Cerebellar nuclear complex (tissue), 1 donor: ENCODE measurements at places on chromosomes 2 and 18.

DNA sequence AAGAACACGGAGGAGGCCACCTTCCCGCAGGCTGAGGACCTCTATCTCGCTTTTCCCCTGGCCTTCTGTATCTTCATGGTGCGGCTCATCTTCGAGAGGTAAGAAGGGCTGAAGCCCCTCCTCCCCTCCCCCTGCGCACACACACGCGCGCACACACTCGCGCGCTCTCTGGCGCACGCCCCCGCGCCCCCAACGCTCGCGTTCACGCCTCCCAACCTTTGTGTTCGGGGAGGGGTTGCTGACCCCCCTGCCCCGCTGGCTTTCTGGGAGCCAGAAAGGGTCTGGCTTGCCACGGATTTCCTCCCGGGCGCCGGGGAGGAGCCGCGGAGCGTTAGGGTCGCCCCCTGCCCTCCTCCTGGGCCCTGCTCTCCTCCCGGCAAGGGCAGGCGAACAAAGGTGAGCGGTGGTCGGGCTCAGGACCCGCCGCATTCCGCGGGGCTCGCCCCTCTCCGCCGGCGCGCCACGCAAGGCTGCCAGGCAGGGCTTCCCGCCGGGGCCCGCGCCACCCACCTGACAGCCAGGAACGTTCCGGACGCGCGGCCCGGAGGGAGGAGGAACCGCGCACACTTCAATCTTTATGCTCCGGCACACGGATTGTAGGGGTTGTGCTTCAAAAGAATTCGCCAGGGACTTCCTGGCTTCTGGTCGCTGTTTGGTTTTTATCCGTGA, 583 bp downstream of the CERS6 start:
- DNase-seq = no peak

DNA sequence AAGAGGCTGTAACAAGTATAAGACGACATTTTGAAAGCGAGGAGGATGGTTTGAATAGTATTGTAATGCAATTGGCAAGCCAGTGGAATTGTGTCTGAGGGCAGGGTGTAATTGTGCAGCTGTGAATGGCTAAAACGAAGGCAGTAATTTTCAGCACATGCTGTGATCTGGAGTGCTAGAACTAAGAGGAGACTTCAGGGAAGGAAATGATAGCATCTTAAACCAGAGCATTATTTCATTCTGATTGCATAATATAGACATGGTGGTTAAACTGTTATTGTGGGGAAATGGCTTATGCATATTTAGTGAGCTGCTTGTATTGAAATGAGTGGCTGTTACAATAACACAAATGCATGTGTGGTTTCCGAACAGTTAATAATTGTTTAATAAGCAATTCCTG, 36.3 kb downstream of the THSD7B start:
- DNase-seq = no peak

GRCh38 chr18:58947136-58947732, 82.6 kb downstream of the ZNF532 start:
- DNase-seq = no peak

DNA sequence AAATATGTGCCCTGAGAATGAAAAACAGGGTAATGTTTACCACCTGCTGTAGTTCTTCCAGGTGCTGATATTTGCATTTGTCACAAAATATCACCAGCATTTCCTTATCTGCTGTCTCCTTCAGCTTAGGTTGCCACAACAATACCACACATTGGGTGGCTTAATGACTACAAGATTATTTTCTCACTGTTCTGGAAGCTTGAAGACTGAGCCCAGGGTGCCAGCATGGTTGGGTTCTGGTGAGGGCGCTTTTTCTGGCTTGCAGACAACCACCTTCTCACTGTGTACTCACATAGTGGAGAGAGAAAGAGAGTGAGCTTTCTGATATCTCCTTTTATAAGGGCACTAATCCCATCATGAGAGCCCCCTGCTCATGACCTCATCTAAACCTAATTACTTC, 407.5 kb upstream of the RGPD4 start:
- no peak for DNase-seq

GRCh38 chr2:201515573-201516246, 64.2 kb downstream of the STRADB start:
- no peak for DNase-seq

DNA sequence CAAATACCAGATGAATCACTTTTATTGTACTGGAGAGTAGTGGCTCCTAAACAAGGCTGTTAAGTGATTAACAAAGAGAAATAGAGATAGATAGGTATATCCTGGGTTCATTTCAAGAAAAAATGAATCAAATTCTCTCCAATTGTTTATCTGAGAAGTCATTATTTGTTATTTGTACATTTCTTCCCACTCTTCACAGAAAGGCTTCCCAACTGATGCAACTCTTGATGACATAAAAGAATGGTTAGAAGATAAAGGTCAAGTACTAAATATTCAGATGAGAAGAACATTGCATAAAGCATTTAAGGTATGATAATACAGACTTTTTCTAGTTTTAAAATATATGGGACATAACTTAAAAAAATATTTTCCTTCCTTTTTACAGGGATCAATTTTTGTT, 7.9 kb downstream of the SSB start:
- no peak for DNase-seq

- DNase-seq = no peak
Observed at GRCh38 chr2:179605341-179605740, 256.1 kb downstream of the ZNF385B start.

GRCh38 chr18:33817096-33817495, 239.1 kb downstream of the ASXL3 start:
- DNase-seq = no peak

DNA sequence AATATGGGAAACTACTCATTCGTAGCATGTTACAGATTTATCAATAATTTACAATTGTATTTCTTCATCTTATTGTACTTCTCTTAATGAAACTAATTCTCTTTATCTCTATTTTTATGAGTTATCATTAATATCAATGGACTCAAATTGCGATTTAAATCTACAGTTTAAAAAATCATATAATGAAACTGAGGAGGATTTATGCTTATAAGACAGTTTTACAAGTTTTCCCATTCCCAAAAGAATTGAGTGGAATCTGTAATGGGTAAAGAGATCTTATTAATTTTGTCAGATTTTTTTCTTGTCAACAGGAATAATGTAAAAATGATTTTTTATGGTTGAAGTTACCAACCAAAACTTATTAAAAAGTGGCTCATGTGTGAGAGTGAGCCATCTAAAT, 468.0 kb downstream of the METTL4 start:
- DNase-seq = no peak

GRCh38 chr2:38076710-38077430, 919 bp upstream of the CYP1B1 start:
- DNase-seq = no peak

- no peak for DNase-seq
Observed at GRCh38 chr2:67625690-67626475, 228.8 kb downstream of the ETAA1 start.

DNA sequence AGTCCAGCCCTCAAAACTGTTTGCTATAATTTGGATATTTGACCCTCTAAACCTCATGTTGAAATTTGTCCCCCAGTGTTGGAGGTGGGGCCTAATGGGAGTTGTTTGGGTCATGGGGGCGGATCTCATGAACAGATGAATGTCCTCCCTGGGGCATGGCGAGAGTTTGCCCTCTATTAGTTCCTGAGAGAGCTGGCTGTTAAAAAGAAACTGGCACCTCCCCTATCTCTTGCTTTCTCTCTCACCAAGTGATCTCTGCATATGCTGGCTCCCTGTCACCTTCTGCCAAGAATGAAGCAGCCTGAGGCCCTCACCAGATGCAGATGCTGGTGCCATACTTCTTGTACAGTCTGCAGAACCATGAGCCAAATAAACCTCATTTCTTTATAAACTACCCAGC, 12.0 kb downstream of the LNPK start:
- DNase-seq = no peak

DNA sequence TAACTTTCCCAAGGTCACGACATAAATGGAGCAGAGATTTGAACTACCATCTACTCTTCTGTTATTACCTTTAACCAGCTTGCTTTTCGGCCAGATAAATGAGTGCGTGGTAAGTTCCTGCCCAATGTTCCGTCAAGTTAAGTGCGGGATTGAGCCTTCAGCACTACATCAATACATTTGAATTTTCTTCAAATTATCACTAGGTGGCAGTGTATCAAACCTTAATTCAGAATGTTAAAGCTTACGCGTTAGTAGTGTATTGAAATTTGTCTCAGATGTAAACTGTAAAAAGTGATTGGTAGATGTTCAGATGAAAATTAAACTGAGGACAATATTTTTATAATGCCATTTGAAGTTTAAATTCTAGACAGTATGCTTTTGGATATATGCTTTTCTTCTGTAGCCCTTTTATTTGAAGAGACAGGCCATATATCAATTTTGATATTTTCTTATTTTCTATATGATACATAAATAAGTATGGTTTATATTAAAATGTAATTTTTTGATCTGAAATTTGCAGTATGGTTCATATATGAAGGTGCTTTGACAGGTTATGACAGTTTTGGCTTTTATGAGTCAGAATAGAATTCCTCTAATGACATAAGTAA, 681.3 kb downstream of the ADCYAP1 start:
- no peak for DNase-seq

- DNase-seq = no peak
Observed at GRCh38 chr2:11930211-11930761, 183.9 kb downstream of the LPIN1 start.

GRCh38 chr2:216413882-216414281, 1.6 kb downstream of the SMARCAL1 start:
- no peak for DNase-seq

- DNase-seq = no peak
Observed at GRCh38 chr18:79522451-79523205, 126.9 kb downstream of the NFATC1 start.

DNA sequence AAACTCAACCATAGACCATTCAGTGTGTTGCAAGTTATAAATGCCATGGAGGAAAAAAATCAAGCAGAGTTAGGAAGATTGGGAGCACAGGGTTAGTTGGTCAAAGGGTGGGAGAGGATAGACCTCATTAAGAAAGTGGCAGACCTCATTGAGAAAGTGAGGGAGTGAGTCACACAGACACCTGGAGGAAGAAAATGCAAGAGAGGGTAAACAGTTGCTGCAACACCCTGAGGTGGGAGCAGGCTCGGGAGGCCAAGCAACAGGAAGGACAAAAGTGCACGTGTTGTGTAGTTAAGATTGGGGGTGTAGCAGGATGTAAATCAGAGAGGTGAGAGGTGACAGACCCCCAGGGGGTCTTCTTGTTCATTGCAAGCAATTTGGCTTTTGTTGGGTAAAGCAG, 6.4 kb downstream of the IL1RL1 start:
- DNase-seq = no peak

DNA sequence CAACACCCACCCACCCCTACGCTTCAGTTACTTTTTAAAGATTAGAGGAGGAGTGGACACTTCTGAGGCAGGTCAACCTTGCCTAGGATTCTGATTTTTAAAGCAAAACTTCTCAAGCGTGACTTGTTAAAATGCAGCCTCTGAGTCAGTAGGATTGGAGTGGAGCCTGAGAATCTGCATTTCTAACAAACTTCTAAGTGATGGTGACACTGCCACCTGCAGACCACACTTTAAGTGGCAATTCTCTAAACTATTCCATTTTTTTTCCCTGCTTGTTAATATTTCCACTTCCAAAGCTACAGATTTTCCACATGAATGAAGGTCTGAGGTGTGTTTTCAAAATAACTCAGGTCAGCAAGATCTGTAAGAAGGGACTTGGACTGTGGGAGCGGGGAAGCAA, 171.1 kb upstream of the CCDC150 start:
- DNase-seq = no peak

DNA sequence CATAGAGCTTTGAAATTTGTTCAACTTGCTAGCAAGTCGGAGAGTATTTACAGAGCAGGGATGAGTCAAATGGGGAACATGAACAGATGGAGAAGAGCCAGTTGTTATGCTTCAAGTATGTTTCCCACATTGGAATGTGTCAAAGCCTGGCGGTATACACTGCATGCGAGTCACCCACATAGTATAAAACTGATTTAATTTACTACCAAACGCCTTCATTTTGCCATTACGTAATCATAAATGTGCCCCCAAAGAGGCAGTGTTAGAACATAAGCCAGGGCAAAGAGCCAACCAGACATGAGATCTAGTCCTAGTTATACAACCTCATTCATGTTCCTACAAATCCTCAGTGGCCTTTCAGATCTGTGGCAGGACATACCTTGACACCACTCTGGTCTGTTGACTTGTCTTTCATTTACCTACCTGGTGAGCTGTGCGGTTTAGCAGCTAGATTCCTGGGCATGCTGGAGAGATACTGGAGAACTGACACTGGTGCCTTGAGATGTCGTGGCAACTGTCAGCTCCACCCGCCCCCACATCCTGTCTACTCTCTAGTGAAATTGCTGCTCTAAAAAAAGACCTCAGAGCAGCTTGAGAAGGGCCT, 21.7 kb upstream of the NRP2 start:
- no peak for DNase-seq

GRCh38 chr18:74534150-74534969, at the start of gene CNDP1:
Gene CNDP1 (plus strand): TSS chr18:74534500. CDS start chr18:74534668, 168 bp downstream.
- DNase-seq = no peak

GRCh38 chr2:26414311-26414710, 12.6 kb downstream of the DRC1 start:
- DNase-seq = no peak

DNA sequence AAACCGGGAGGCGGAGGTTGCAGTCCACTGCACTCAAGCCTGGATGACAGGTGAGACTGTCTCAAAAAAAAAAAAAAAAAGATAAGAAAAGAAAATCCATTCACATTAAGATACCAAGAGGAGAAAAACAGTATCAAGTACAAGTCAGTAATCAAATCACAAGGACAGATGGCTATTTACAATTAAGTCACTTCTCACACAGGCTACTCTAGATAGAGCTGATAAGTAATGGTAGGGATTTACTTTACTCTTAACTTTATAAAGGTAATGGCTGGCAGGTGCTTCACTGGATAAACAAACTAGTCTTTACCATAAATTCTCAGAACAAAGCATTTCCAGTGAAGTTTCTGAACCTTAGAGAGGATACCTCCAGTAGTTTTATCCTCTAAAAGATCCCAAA, 11.5 kb downstream of the SF3B1 start:
- DNase-seq = no peak

DNA sequence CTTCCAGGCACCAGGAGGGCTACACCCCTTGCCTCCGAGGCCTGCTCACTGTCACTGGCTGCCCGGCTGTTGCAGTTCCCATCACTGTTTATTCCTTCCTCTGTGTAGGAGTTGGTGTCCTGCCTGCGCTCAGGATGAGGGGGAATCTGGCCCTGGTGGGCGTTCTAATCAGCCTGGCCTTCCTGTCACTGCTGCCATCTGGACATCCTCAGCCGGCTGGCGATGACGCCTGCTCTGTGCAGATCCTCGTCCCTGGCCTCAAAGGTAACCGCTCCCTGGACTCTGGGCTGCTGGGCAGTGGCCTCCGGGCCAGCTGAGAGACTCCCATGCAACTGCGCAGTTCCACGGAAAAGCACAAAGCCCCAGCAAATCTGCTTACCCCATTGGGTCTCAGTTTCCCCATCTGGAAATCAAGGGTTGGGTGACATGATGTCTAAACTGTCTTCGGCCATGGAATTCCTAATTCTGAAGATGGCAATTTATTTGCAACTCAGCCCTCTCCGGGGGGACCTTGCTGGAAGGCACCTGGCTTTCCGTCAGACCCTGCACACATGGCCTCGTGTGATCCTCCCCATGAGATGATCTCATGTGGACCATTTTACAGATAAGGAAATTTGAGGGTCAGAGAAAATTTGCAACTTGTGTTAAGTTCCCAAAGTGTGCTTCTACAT, 9.4 kb downstream of the COLEC11 start:
- no peak for DNase-seq

GRCh38 chr2:174632841-174633622, 35.4 kb upstream of the WIPF1 start:
- no peak for DNase-seq
